ENCODE measurements at places on chromosomes 2 and 18. TPM values are rescaled to one million over a fixed set of nuclear protein-coding genes. Genes with fewer than 3 reads are reported as not detected.

DNA sequence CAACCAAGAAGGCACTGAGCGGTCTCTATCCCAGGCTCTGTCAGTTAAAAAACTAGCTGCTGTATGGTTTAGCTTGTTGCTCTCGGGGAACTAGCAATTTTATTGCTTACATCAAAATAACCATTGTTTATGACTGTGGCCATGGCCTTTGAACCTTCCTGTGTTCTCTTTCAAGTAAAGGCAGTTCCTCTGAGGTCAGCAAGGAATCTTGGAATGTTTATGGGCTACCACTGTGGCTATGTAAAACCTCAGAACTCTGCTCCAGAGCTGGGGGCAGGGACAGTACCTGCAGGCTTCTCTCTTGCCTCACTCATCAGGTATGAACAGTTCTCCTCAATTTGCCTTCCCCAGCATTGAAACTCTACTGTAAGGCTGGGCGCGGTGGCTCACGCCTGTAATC lies 416.0 kb upstream of the NETO1 start:
- DNase-seq: no peak

- no peak for DNase-seq
Measured at GRCh38 chr18:56921896-56922480, 224.9 kb upstream of the BOD1L2 start.

C1QL2 gene
- total RNA-seq: 0.15 TPM

DNA sequence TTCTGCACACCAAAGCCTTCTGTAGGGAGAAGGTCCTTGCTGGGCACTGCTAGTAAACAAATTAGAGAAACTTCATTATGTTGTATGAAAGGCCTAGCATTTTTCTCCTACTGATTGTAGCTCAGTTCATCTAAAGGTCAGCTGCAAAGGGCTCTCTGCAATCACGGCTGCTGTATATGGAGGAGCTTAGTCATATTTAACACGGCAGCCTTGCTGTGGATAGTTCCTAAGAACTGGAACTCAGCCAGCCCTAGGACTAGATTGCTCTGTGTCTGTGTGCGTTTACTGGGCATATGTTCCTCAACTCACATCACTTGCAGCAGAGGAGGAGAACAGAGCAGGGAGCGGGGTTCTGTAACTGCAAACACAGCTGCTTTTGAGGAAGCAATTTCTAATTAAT lies 1103.9 kb upstream of the KLHL29 start:
- DNase-seq: no peak

GRCh38 chr2:70258532-70258875 lies 567 bp downstream of the PCYOX1 start:
- DNase-seq: peak; percentile 60

DNA sequence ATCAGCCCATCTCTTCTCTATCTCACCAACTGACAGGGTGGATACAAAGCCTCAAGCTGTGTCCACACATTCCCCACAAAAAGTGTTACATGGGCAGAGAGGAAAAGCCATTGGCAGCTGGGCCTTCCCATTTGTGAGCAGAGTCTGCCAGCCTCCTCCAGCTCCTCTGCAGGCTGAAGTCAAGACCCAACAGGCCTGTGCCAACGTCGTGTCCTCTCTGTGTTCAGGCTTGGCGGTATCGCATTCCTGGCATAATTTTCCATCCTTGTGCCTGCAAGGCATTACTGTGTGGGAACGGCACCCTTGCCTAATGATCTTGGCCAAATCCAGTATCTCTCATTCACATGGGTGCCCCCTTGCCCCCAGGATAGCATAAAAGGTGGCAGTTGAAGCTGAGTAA lies 41.5 kb upstream of the APCDD1 start:
- DNase-seq: peak; percentile 57

CAVIN2 gene
- total RNA-seq: 30.7 TPM

DNA sequence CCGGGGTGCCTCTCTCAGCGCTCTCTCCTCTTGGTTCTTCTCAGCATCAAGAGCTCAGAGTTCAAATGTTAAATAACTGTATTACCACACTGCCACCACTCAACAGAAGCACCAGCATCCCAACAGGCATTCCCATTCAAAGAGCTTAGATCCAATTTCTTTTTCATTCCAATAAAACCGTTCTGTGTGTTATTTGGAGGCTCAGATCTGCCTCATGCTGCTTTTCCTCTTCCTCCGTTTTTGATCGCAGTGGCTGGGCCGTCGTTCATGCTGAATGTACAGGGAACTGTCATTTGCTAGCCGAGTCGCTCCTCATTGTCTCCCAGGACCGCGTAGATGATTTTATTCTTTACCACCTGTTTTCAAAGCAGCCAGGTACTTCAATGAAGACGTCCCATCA lies 798.9 kb upstream of the SALL3 start:
- DNase-seq: no peak

- no peak for DNase-seq
Measured at GRCh38 chr2:195535911-195536522, 121.0 kb upstream of the SLC39A10 start.

TSPYL6 gene
- not detected for total RNA-seq

TEX44 gene
- not detected for total RNA-seq

METAP1D gene
- total RNA-seq: 6.2 TPM

PHOSPHO2 gene
- total RNA-seq: 17.4 TPM

DNA sequence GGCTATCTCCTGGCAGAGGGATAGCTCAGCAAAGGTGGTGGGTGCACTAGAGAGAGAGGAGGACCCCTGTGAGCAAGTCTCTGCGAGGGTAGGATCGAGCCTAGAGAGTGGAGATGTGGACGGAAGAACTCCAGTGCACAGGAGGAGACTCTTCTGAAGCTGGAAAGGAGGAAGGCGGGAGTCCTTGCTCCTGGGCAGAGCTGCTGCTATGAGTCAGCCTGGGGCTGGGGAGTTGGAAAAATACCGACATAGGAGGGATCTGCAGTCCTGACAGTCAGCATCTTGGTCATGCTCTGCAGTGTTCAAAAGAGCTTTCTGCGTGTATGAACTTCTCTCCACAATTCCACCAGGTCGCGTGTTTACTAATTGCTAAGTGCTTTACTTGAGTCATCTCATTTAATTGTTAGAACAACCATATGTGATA lies 233.8 kb downstream of the LDLRAD4 start:
- DNase-seq: no peak

DNA sequence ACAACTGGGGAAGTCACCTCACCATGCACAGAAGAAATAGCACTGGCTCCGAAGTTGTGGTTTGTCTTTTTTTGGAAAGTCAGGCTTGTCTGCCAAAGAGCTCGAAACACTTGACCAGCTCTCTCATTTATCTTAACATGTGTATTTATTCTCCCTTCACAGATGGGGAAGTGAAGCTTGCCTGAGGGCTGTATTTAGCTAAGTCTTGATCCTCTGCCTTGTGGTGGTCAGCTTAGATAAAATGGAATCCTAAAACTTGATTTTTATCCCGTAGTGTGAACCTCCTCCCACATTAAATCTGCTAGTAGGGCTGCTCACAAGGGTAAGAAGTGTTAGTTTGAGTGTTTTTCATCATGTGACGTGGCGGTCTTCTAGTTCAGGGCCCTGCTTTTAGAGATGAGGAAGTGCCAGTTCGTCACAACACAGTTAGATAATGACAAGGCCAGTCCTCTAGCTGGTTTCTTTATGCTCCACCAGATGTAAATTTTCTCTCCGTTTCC lies 89.7 kb downstream of the TMEM247 start:
- DNase-seq: no peak

SNED1 gene
- 27.1 TPM for total RNA-seq

DNA sequence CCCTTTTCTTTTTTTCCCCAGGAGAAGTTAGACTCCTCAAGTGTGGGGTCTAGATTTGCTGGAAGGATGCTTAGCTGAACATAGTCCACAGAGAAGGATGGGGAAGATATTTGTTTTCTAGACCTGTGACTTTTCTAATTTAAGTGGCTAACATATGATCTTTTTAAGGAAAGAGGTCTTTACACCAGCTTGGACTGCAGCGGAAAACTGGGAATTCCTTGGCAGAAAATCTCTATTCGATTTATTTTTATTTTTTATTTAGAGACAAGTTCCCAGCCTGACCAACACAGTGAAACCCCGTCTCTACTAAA lies 148.4 kb downstream of the MYCN start:
- DNase-seq: no peak

GRCh38 chr18:45136381-45137086 lies 455.8 kb downstream of the SETBP1 start:
- DNase-seq: no peak

DNA sequence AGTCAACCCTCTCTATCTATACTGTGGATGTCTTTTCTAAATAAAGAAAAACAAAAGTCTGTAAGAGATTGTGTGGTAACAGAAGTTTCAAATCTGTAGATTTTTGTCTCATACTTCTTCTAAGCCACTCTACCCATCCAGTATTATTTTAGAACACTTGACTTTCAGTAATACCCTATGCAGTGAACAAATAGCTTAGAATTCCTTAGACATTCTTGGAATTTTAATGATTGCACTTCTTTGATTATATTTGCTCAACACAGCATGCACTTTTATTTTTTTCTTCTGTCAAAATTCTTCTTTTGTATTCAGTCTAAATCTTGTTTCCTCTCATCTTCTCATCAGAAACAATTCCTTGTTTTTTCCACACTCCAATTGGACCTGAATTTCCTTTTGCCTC lies 1080.2 kb downstream of the SUCLG1 start:
- DNase-seq: no peak

LOXHD1 gene
- total RNA-seq: 1.6 TPM

Measured in breast epithelium (tissue), 4 donors.